ENCODE measurements at places on chromosomes 7 and 10. TPM values are rescaled to one million over a fixed set of nuclear protein-coding genes. Genes with fewer than 3 reads are reported as not detected.

Gene CDH23
- total RNA-seq, result 2.5 TPM

Gene SMO
- total RNA-seq, result 3.6 TPM

Gene GCK
- 0.22 TPM for total RNA-seq

Gene AUTS2
- total RNA-seq, result 44.2 TPM

Gene GIMAP6
- total RNA-seq, result 8.5 TPM

Gene AS3MT
- total RNA-seq, result 1.2 TPM

Gene PSD
- 26.1 TPM for total RNA-seq

Gene CNPY1
- not detected for total RNA-seq

Gene COL13A1
- 1.4 TPM for total RNA-seq

Gene UTF1
- total RNA-seq, result not detected

All from left colon (tissue), 2 donors.